CD4-positive, alpha-beta T cell treated with Interferon alpha-2 for 1 hour (primary cell): ENCODE measurements at places on chromosomes 1 and 21.

GRCh38 chr21:45128613-45129188 is 54.3 kb downstream of the ADARB1 start:
- peak; percentile 85 for DNase-seq

DNA sequence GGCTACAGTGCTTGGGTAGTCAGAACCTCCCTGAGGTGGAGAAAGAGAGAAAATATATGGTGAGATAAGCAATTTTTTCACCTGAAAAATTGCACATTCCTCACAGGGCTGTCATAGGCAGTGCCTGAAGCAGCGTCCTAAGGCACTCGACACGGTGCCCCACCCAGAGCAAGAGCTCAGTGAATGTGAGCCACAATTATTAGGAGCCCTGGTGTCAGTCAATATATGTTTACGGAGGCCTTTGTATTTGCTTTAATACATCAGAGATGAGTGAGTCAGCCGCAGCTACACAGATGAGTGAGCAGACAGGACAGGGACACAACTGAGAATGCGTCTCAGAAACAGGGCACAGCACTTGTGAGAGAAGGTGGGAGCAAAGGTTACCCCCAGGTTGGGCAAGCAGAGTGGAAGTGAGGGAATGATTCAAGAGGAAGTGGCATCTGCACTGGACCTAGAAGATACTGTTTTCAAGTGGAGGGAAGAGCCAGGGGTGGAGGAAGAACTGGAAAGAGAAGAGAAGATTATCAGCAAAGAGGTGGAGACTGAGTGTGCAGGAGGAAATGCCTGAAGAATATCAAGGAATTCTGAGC is 5.2 kb upstream of the PIGC start:
- no peak for DNase-seq

- no peak for DNase-seq
Measured at GRCh38 chr1:4796161-4797015, 142.0 kb downstream of the AJAP1 start.

GRCh38 chr1:14625572-14625971 is 27.1 kb downstream of the KAZN start:
- no peak for DNase-seq

- DNase-seq: no peak
Measured at GRCh38 chr21:43376478-43376882, 50.5 kb downstream of the SIK1 start.

DNA sequence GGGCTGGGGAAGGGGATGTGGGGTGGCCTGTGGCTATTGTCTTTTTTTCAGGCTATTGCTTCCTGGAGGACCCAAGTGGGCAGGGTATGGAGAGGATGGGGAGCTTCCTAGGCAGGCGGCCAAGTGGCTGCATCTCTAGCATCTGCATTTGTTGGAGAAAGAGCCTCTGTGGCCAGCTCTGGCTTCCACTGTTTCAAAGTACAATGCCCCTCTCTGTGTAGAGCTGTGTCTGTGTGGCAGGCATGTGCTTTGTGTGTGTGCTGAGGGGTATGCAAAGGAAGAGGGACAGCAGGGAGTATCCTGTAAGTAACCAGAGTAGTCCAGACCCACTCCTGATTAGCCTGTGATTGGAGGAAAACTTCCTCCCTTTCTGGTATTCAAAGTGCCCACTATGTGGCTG is 40.6 kb downstream of the KCNA2 start:
- no peak for DNase-seq

DNA sequence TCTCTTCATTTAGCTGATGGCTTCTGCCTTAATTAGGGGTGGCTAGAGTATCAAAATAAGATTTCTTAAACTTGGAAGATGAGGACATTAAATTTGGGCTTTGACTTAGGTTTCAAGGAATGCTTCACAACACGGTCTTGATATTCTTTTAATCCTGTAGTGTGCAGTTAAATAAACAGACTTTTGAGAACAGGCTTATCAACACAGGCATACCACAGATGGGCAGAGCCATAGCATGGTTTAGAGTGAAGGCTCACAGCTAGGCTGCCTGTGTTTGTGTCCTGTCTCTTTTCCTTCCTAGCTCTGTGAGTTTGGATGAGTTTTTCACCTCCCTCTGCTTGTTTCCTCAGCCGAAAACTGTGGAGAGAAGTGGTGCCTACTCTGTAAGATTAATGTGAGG is 102.3 kb upstream of the IPO9 start:
- no peak for DNase-seq

DNA sequence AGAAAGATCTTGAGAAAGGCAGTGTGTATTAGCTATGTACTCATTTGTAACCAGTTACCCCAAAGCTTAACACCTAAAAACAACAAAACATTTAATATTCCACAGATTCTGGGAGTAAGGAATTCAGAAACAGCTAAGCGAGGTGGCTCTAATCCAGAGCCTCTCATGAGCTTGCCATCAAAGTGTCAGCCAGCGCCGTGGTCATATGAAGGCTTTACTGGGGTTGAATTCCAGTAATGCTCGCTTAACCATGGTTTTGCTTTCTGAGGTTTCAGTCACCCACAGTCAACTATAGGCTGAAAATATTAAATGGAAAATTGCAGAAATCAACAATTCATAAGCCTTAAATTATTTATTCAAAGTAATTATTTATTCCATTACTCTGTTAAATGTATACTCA is 101.8 kb downstream of the CLIC6 start:
- no peak for DNase-seq

- no peak for DNase-seq
Measured at GRCh38 chr1:226589008-226589733, 40.6 kb downstream of the STUM start.
